ENCODE measurements at places on chromosomes 1 and 21. TPM values are rescaled to one million over a fixed set of nuclear protein-coding genes. Genes with fewer than 3 reads are reported as not detected.

The UQCRH gene
- 621 TPM for total RNA-seq

The MEGF6 gene
- total RNA-seq: 13.2 TPM

The SLC30A2 gene
- total RNA-seq: not detected

The KCNJ6 gene
- total RNA-seq: 0.78 TPM

The AGBL4 gene
- 0.41 TPM for total RNA-seq

The CLCA4 gene
- total RNA-seq: not detected

Measured in H1 (cell line).